ENCODE measurements at places on chromosomes 3 and 15.

- no peak for DNase-seq
Observed at GRCh38 chr3:16548721-16549120, 35.2 kb upstream of the RFTN1 start.

DNA sequence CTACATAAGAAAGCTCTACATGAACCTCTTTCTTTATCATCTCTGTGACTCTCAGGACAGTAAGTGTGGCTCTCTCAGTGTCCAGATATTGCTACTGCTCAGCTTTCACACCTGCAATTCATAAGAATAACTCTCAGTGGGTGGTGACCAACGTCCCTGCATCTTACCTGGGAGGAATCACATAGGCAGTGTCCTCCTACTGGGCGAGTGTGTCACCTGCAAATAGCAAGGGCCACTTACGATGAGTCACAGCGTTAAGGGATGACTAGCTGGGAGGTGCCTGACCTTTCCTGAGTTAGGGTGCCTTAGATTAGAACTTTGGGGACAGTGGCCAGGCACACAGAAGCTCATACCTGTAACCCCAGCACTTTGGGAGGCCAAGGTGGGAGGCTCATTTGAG lies 90.8 kb upstream of the C3orf80 start:
- DNase-seq, result no peak

DNA sequence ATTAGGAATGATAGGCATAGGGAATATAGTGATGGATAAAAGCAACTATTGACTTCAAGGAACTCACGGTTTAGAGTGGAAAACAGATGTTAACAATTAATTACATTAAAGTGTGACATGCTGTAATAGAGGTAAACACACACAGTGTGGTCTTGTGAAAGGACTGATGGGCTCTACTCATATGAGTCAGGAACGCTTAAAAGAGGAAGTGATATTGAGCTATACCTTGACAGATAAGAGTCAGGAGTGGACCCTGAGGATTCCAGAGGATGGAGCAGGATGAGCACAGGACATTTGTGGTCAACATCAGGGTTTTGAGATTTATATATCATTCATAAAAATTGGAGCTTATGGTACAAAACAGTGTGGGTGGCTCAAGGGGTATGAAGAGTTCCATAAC lies 11.0 kb downstream of the EXOG start:
- no peak for DNase-seq

DNA sequence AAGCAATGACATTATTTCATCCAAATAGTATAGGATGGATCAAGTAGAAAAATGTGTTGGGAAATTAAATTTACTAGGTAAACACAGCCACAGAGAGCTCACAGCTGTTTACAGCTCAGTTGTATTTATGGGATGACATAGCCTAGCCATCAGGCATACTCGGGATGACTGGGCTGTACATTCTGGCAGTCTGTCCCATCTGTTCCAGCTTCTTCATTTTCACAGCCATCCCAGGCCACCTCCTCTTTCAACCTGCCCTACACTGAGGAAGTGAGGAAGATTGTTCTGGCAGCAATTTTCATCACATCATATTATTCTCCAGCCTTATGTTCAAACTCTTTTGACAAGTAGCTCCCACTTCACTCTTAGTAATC lies 98.4 kb upstream of the PFN2 start:
- DNase-seq, result no peak

- DNase-seq, result no peak
Observed at GRCh38 chr15:55824857-55825613, 82.1 kb upstream of the PRTG start.

GRCh38 chr15:62306851-62307504 lies 141.9 kb upstream of the C2CD4B start:
- no peak for DNase-seq

DNA sequence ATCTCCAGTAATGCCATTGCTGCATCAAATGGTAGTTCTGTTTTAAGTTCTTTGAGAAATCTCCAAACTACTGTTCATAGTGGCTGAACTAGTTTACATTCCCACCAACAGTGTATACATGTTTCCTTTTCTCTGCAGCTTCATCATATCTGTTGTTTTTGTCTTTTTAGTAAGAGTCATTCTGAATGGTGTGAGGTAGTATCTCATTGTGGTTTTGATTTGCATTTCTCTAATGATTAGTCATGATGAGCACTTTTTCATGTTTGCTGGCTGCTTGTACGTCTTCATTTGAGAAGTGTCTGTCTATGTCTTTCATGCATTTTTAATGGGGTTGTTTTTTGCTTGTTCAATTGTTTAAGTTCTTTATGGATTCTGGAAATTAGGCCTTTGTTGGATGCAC lies 10.2 kb upstream of the GCSAM start:
- no peak for DNase-seq

GRCh38 chr15:29222129-29222853 lies 47.3 kb downstream of the NSMCE3 start:
- DNase-seq, result no peak

DNA sequence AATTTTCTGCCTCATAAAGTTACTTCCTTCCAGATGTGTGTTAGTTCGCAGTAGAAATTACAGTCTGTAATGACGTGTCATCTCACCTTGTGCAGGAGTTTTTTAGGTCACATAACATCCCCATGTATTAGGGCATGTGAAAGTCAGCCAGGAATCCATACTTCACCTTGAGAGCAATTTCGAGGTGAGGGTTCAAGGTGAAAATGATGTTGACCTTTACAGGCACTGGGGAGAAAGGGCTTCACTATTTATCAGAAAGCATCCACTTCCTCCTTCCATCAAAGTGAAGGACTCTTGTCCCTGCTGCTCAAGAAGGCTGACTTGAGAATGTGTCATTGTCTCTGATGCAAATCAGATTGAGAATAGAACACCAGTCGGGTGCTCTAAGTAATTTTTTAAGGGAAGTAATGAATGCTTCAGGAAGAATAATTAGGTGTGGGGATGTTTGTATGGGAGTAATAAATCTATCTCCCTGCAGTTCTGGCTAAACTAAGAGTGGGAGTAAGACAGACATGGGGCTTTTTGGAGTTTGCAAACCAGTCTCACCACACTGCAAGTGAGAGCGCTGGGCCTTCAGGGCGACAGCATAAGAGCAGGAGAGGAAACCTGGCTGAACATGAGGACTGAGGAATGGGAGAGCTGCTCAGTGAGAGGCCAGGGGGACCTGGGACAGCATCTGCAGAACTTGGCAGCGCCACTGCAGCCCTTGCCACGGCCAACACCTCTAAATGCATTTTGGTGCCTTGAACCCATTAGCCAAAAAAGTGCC lies 85.9 kb upstream of the IL12A start:
- no peak for DNase-seq

DNA sequence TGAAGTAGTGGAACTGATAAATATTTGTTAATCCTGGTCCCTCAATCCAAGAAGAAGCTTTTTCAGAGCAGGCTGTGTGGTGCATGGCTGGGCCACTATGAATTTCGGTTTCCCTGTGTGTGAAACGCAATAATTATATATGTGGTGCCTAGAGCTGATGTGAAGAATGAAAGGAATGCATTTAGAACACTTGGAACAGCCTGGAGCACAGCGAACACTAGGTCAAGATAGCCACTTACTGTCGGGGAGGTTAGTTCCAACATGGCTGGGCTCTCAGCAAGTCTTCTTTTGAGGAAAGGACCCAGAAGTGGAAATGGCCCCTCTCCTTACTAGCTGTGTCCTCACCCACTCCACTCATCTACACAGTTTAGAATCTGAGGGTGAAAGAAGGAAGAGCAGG lies 245.7 kb downstream of the FHIT start:
- no peak for DNase-seq

DNA sequence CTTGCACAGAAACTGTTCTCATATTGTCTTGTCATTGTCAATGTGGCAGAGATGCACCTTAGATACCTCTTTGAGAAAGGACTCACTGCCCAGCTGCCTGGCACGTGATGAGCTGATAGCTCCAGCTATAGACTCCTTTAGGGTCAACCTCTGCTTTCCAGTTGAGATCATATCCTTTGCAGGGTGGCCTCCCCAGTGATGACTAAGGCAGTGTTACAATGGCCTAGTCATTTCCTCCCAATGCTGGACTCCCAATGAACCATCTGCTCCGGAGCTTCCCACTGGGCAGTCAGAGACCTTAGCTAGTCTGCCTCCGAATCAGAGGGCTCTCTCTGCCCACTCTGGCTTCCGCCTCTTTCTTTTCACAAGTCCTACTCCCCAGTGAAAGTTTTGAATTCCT lies 79.5 kb downstream of the CHRD start:
- DNase-seq, result no peak

- DNase-seq, result no peak
Observed at GRCh38 chr3:65350801-65351476, 663.1 kb upstream of the ADAMTS9 start.

GRCh38 chr3:30511524-30512251 lies 94.7 kb upstream of the TGFBR2 start:
- no peak for DNase-seq

DNA sequence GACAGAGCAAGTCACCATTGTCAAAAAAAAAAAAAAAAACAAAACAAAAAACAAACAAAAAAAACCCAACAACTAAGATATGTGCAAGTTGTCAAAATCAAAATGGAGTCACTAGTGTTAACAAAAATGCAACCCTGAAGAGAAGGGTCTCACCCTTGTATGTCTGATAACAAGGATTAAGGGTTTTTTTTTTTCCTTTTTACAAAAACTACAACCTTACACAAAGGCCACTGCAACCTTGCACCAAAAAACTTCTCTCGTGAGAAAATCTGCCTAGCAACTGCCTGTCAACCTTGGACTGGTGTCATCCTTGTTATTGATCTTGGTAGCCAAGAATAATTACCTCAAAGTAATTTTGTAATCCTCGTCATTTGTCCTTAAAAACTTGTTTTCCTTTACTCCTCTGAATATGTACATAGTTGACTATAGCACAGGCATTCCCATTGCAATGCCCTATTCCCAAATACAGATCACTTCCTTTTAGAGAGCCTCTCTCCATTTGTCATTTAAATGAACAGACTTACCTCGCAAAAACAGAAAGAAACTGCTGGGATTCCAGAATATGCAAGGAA lies 24.0 kb downstream of the TFRC start:
- no peak for DNase-seq

DNA sequence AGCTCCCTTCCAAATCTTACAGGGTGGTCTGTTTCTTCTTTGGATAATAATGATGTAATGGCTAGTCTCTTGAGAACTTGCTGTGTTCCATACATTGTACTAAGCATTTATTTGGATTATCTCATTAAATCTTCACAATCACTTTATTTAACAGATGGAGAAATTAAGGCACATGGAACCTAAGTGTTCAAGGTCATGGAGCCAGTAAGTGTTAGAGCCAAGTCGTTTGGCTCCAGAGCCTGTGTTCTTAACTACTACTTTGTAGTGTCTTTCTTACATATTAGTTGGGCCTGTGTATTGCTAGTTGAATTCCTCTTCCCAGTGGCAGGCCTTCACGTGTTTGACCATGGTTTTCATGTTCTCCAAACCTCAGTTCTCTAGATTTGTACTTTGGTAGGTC lies 177.8 kb downstream of the ATG7 start:
- no peak for DNase-seq

DNA sequence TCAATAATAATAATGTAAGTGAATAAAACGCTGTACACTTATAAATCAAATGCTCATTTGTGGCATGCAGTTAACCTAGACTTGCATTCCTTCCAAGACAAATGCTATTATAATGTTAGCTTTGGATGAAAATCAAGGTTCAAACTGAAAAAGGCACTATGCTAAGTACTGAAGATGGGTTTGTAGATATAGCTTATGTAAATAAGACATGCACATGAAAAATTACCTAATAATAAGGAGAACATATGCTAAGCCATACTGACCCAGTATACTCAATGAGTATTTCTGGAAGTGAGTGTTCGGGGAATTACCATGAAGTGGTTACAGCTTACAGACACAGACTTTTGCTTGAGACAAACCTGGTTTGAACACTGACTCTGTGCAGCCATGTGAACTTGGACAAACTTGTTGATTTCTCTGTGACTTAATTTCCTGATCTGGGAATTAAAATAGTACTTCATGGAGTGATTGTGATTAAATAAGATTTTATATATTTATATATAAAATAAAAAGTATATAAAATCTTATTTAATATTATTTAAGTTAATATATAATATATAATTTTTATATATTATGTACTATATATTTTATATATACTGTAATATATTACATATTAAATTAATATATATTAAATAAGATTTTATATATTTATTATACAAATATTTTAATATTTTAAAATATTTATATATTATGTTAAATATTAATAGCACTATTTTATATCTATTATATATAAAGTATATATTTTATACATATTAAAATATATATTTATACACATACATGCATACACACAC lies 159.2 kb downstream of the ZPLD1 start:
- DNase-seq, result no peak

GRCh38 chr15:52060501-52060900 lies 41.5 kb downstream of the MAPK6 start:
- DNase-seq, result no peak

GRCh38 chr15:49624056-49624455 lies 3.2 kb downstream of the DTWD1 start:
- DNase-seq, result no peak

DNA sequence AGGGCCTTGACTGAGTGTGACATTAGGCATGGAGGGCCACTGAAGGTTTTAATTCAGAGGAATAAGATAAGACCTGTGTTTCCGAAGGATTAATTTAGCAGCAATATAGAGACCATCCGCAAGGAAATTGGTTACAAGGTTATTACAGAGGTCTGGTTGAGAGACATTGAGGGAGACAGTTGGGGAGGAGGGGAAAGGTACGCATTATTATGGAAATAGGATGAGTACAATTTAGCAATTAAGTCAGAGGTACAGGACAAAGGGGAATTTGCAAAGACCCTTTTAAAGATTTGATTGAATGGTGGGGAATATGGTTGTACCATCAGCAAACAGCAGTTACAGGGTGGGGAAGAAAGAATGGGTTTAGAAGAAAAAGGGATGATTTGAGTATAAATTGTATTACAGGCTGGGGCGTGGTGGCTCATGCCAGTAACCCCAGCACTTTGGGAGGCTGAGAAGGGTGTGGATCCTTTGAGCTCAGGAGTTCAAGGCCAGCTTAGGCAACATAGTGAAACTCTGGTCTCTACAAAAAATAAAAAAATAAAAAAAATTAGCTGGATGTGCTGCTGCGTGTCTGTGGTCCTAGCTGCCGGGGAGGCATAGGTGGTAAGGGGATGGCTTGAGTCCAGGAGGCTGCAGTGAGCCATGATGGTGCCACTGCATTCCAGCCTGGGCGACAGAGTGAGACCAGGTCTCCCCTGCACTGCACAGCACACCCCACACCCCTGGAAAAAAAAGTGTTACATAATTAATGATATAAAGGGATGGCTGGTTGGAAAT lies 11.3 kb downstream of the ARL8B start:
- DNase-seq, result no peak

- DNase-seq, result no peak
Observed at GRCh38 chr3:17360991-17361390, 381.4 kb downstream of the TBC1D5 start.

DNA sequence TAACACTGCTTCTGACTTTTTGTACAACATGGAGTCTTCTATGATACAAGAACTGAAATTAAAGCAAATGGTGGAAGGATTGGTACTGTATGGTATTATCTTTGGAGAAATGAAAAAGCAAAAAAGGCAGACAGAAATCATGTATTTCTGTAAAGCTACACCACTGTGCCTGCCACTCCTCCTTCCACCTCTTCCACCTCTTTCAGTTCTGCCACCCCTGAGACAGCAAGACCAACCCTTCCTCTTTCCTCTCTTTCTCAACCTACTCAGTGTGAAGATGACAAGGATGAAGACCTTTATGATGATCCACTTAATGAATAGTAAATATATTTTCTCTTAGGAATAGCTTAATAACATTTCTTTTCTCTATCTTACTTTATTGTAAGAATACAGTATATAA lies 57.0 kb downstream of the CD200 start:
- DNase-seq, result no peak

GRCh38 chr3:19539518-19540392 lies 391.4 kb downstream of the KCNH8 start:
- no peak for DNase-seq

GRCh38 chr3:193605876-193606275 lies 12.9 kb downstream of the OPA1 start:
- DNase-seq, result peak; percentile 19
